Lower lobe of right lung (tissue), 2 donors: ENCODE measurements at places on chromosomes 6 and 20. TPM values are rescaled to one million over a fixed set of nuclear protein-coding genes. Genes with fewer than 3 reads are reported as not detected.

GRCh38 chr20:13922241-13922640 lies 68.2 kb downstream of the SEL1L2 start:
- H3K27me3 ChIP-seq: no peaks in the 10 kb centered on the region
- no peak for DNase-seq
- H3K36me3 ChIP-seq: no peaks in the 10 kb centered on the region
- H3K4me3 ChIP-seq: no peak overlapping the region

DNA sequence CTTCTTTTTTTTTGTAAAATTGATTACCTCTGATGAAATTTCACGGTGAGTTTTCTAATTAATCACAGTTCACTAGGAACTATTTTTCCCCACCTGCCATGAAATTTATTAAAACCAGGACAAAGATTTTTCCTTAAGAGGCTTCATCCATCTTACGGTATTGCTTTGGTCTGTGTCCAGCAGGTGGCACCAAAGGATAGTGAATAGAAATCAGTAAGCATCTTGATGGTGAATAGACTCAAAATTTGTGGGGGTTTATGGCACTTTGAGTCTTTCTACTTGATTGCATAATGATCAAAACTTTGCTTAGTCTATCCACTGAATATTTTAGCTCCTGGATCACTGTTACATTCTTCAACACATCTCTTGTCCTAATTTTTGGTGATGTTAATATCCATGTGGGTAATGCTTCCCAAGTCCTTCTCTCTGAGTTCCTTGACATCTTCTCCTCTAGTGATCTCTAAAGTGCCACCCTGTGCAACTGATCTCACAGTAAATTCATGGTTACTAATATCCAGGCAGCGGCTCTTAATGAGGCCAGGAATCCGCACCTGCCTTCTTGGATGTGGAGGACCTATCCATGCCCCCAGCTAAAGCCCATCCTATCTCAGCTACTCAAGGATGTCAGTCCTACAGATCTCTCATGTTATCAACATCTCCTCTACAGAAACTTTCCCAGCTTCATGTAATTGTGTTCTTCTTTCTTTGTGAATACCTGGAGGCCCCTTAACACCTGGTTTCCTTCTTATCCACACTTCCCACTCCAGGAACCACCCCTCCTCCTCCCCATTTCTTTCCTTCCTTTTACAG lies 54.5 kb downstream of the STMND1 start:
- no peaks in the 10 kb centered on the region for H3K36me3 ChIP-seq
- no peaks in the 10 kb centered on the region for H3K4me1 ChIP-seq
- no peak overlapping the region for H3K27ac ChIP-seq
- no peak for DNase-seq
- no peaks in the 10 kb centered on the region for H3K27me3 ChIP-seq
- no peak overlapping the region for H3K4me3 ChIP-seq

DNA sequence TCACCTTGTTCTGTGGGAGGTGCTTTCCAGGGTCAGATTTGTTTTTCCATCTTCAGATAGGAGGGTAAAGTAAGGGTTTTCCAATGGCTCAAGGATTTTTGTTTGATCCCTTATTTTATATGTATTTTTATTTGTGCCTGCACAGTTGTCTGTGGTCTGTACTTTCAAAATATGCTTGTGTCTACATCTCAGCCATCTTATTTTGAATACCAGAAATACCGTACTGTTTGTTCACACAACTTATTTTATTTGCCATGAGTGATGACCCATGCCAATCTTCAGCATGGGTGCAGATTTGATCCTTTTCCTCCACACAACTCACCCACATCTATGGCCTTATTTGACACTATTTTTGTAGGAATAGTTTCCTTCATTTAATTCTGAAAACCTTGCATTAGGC lies 72.2 kb upstream of the PTCHD4 start:
- H3K27ac ChIP-seq: no peak overlapping the region
- no peaks in the 10 kb centered on the region for H3K36me3 ChIP-seq
- DNase-seq: no peak

GRCh38 chr20:21583486-21584168 lies 69.8 kb upstream of the NKX2-2 start:
- H3K4me1 ChIP-seq: no peaks in the 10 kb centered on the region
- no peaks in the 10 kb centered on the region for H3K27me3 ChIP-seq
- H3K36me3 ChIP-seq: no peaks in the 10 kb centered on the region
- no peak for DNase-seq
- H3K27ac ChIP-seq: no peak overlapping the region
- H3K4me3 ChIP-seq: no peak overlapping the region

SPATS1 gene
- 1.8 TPM for total RNA-seq

BPI gene
- 0.44 TPM for total RNA-seq

GTSF1L gene
- total RNA-seq: not detected

LPA gene
- 0.30 TPM for total RNA-seq

ACTR5 gene
- total RNA-seq: 6.0 TPM

TMC2 gene
- 0.92 TPM for total RNA-seq

DNA sequence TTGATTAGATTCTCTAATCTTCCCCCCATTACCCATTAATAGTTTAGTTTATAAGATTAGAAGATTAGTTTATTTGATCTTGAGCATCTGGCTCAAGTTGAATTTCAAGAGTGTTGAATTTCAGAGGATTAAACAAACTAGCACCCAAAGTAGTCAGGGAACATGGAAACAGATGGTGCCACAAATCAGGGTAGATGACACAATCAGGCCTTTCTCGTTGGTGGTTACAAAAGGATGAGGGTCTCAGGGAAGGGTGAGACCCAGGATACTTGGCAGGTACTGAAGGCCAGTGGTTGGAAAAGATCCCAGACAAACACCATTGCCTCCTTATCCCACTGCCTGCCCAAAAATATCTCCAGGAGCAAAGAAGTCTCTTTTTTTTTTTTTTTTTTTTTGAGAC lies 29.5 kb upstream of the ADGRF1 start:
- H3K27ac ChIP-seq: no peak overlapping the region
- H3K4me1 ChIP-seq: peaks cover 15% of the 10 kb centered on the region
- DNase-seq: no peak
- no peaks in the 10 kb centered on the region for H3K36me3 ChIP-seq
- H3K27me3 ChIP-seq: no peaks in the 10 kb centered on the region

RAET1E gene
- total RNA-seq: not detected

- no peak overlapping the region for H3K4me3 ChIP-seq
- H3K27me3 ChIP-seq: no peaks in the 10 kb centered on the region
These were observed 578.2 kb downstream of the QKI start for GRCh38 chr6:163992701-163993100.

- H3K27me3 ChIP-seq: no peaks in the 10 kb centered on the region
- no peak overlapping the region for H3K27ac ChIP-seq
- H3K36me3 ChIP-seq: no peaks in the 10 kb centered on the region
- H3K4me1 ChIP-seq: no peaks in the 10 kb centered on the region
- no peak overlapping the region for H3K4me3 ChIP-seq
These were observed 74.9 kb upstream of the TOX2 start for GRCh38 chr20:43839793-43840199.

DNA sequence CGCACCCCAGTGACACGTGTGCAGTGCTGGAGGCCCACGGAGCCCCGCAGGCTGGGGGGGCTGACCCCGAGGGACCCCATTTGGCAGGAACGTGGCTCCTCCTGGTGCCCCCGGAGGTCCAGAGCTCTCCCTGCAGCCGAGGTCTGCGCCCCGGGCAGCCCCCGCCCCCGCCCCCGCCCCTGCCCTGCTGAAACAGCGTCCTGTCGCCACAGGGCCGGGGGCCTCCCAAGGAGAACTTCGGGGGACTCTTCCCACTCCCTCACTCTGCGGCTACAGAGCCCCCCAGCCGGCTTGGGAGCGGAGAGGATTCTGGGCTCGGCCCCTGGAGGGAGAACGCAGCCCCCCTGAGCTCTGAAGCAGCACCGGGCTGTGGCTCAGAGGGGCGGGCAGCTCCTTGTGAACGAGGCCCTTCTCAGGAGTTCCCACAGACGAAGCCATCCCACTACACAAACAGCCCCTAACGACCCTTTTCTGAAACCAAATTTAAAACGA lies 115.2 kb downstream of the DLL1 start:
- DNase-seq: no peak
- H3K4me1 ChIP-seq: peaks cover 6% of the 10 kb centered on the region
- no peaks in the 10 kb centered on the region for H3K36me3 ChIP-seq
- no peak overlapping the region for H3K4me3 ChIP-seq
- H3K27ac ChIP-seq: no peak overlapping the region
- no peaks in the 10 kb centered on the region for H3K27me3 ChIP-seq

CGAS gene
- 10.4 TPM for total RNA-seq

PARD6B gene
- 32.5 TPM for total RNA-seq

GRCh38 chr6:9233226-9233625 lies 797.9 kb upstream of the SLC35B3 start:
- H3K36me3 ChIP-seq: no peaks in the 10 kb centered on the region
- H3K4me3 ChIP-seq: no peak overlapping the region
- no peak overlapping the region for H3K27ac ChIP-seq
- DNase-seq: no peak
- no peaks in the 10 kb centered on the region for H3K4me1 ChIP-seq

ASIP gene
- not detected for total RNA-seq

DNA sequence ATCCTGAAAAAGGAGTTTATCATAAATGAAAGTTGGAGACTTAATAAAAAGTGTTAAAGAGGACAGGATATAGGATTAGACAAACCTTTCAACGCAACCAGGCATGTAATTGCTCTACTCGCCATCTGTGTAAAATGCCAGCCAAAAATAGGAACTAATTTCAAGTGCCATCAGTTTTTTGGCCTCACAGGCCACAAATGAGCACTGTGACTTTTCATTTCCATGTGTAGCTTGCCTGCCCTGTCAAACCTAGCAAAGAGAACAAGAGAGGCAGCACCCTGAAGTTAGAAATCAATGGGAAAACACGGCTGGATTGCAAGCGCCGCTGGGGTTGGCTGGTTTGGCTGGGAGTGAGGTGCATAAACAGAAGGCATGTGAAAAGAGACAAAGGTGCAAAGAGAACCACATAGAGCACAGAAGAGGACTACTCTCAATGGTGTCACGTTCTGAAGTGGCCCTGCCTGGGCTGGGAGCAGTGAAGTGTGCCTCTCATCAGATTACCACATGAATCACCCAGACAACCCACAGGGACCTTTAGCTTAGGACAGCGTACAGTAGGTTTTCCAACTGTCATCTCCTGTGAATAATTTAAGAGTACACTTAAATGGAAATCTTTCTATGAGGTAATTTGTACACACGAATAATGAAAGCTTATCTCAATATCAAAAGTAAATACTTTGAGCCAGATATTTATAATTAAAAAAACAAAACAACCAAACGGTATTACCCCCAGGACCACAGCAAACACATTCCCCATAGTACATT lies 78.0 kb upstream of the NHSL1 start:
- DNase-seq: no peak
- no peaks in the 10 kb centered on the region for H3K36me3 ChIP-seq
- peaks cover 10% of the 10 kb centered on the region for H3K4me1 ChIP-seq
- no peak overlapping the region for H3K4me3 ChIP-seq
- no peak overlapping the region for H3K27ac ChIP-seq
- H3K27me3 ChIP-seq: no peaks in the 10 kb centered on the region

DNA sequence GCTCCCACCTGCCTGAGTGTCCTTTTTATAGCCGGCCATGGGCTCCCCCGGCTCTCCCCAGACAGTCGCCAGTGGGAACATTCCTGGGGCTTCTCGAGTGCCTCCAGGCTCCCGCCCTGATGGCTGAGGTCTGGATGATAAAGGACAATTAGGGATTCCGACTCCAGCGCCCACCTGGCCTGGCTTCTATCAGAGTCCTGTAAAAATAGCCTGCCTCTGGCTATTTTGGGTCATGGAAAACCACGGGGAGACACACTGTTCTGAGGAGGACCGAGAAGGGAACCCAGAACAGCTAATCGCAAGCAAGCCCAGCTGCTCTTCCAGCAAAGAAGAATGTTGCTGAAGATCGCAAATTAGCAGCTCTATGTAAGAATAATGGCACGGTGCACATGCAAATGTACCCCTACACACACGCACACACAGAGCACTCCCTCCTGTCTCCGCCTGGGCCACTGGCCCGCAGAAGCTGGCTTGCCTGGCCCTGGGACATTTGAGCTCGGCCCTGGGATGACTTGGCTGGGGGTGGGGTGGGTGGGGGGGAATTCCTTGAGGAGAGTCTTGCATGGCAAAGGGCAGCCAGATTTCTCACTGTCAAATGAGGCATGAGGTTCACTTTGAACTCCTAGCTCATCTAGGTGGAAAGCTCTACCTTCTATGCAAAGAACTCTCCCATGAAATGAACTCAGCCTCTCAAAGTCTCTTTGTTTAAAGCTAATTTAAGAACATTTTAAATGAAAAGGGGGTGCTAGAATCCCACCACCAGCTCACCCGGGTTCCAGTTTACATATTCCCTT lies 55.3 kb downstream of the CTCFL start:
- peaks cover 10% of the 10 kb centered on the region for H3K4me1 ChIP-seq
- DNase-seq: no peak
- no peak overlapping the region for H3K27ac ChIP-seq
- peaks cover 4% of the 10 kb centered on the region for H3K27me3 ChIP-seq
- no peaks in the 10 kb centered on the region for H3K36me3 ChIP-seq

DNA sequence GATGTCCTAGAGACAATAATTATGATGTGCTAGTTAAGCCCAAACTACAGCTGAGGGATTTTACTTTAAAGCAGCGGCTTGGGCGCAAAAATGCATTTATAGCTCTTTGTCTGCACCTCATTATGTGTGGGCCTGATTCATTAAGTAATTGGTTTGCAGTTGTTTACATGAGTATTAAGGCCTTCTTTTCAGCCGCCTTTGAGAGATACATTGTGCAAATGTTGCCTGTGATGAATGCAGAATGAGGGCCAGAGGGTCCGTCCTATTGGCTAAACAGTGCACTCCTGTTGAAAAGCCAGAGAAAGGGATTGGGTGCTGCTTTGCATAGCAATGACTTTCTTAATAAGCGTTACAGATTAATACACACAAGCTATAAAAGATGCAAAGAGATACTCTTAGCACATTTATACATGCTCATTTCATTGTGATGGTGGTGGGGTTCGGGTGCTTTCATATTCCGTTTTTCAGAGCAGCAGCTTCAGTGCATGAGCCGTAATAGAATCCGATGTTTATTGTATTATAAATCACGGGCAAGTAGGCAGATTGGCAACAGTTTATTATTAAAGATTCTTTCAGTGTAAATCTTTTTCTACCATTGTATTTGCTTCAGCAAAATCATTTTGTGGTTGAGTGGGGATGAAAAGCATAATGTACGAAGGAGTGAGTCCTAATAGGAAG lies 68.2 kb upstream of the XRN2 start:
- H3K27me3 ChIP-seq: no peaks in the 10 kb centered on the region
- H3K27ac ChIP-seq: no peak overlapping the region
- H3K36me3 ChIP-seq: peaks cover 39% of the 10 kb centered on the region
- no peak overlapping the region for H3K4me3 ChIP-seq
- no peak for DNase-seq

SLC16A10 gene
- total RNA-seq: 11.9 TPM

- no peak overlapping the region for H3K4me3 ChIP-seq
- no peaks in the 10 kb centered on the region for H3K36me3 ChIP-seq
- no peak overlapping the region for H3K27ac ChIP-seq
- no peak for DNase-seq
These were observed 809.7 kb downstream of the MAFB start for GRCh38 chr20:39879296-39879695.

TINAG gene
- not detected for total RNA-seq

DNA sequence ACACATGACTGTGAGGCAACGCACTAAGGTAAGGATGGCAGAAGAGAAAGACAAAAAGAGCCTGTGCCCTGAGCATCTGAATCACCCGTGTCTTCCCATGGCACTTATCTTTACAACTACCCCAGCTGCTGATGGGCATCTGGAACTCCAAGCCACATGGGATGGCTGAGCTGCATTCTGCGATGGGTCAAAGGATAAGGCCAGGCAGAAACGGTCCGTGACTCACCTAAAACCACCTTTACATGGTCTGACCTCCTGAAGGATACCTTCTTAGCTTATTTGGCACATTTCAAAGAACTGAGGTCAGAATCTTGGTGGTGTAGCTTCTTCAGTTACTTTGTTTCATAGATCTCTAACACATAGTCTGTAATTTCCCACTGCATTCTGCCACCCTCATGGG lies 99.7 kb downstream of the DNAH8 start:
- no peak overlapping the region for H3K27ac ChIP-seq
- H3K4me1 ChIP-seq: no peaks in the 10 kb centered on the region
- DNase-seq: no peak
- no peaks in the 10 kb centered on the region for H3K27me3 ChIP-seq
- H3K4me3 ChIP-seq: no peak overlapping the region

DDX27 gene
- 27.8 TPM for total RNA-seq
